Stimulated activated CD4-positive, alpha-beta T cell treated with anti-CD3 and anti-CD28 coated beads, Interleukin-15, amount 100 ng/mL, for 24 hours (primary cell): ENCODE measurements at places on chromosomes 1 and 21.

DNA sequence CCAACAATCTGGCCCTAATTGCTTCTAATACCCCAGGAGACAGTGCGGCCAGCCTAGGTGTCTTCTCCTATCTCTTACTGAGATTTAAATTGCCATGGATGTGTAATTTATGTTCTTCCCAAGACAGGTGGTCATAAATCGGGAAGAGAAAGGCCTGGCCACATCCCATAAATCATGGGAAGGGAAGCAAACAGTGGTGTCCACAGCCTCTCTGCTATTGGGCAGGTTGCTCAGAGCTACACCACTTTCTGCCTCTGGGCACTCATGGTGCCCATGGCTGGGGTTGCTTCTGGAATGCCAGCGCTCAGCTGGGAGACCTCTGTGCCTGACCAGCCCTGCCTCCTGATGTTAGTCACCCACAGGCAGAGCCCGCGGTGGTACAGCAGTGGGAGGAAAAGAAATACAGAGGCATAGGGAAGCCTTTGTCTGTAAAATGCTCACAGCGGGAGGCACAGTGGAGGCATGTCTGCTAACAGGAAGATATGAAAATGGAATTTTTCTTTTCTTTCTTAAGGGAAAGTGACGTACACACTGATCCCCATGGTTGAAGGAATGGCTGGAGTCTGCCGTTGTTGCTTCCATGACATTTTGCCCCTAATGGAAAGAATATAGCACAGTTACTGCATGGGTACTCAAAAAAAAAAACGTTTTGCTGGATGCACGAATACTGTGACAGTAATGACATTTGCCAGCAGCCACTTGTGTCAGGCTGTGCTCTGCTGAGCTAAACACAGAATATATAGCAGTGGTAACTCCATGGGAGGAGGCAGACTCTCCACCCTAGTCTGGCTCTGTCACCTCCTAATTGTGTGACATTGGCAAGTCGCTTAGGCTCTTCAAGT is 21.9 kb downstream of the MTARC1 start:
- no peak for DNase-seq

GRCh38 chr1:183097438-183098051 is 74.3 kb downstream of the LAMC1 start:
- DNase-seq: no peak

- DNase-seq: no peak
Measured at GRCh38 chr1:175826705-175827104, 83.3 kb upstream of the TNR start.

DNA sequence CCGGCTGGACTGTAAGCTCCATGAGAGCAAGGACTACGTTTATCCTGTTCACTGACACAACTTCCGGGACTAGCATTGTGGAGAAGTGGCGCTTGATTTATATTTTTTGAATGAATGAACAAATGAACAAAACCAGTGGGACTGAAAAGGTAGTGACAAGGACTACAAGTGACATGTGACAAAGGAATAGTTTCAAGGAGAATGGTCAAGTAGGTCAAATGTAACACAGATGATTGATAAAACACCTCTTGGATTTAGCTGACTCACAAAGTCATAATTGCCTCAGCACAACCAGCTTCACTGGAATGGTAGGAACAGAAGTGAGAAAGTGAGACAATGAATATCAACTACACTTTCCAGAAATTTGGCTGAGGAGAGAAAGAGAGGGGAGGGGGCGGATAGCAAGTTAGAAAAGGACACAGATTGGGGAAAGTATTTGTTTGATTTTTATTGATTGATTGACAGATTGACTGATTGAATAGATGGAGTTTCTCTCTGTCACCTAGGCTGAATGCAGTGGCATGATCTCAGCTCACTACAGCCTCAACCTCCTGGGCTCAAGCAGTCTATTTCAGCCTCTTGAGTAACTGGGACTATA is 14.2 kb downstream of the MTF1 start:
- DNase-seq: no peak

DNA sequence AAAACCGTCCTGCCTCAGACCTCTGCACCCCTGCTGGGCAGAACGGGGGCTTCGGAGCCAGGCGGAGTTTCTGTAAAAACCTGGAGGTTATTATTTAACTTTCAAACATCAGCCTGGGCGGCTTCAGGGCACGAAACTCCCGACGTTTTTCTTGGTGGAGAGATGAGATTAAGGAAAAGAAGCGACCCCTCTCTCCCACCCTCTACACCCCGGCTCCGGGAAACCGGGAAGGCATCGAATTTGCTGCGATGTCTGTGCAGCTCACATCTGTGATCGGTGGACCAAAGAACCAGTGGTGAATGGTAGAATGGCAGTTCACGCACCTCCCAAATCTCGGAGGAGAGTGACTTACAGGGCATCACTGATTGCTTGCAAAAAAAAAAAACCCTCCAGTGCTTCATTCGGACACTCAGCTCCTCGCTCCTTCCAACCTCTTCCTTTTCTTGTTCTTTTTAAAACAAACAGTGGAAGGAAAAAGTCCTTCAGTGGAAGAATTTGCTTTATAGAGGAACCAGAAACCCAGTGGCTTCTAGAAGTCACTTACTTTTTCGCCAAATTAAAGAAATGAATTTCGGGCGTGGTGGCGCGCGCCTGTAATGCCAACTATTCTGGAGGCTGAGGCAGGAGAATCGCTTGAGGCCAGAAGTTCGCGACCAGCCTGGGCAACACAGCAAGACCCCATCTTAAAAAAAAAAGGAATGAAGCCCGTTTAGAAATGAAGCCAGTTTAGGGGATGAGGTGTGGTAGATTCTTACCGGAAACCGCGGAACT is 884 bp downstream of the PHACTR4 start:
- DNase-seq: peak; percentile 47
